ENCODE measurements at places on chromosomes 4 and X.

DNA sequence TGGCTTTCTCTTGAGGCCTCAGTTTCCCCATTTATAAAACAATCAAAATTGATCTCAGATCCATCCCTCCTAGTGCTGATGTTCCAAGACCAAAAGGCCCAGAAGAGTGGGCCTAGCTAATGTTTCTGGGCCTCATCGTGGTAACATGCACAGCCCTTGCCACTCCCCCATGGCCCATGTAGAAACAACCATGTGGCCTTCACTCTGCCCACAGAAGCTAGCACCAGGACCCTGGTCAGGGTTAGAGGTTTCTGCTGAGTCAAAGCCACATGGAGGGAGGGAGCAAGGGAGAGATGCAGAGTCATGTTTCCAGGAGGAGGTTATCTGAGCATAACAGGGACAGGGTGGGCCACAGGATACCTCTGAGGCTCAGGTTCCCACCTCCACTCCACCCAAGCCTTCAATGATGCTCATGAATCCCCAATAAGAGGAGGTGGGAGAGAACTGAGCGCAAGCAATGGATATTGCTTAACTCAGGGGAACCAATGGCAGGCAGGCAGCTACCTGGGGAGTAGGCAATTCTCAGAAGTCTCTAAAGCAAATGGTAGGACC is 16.9 kb downstream of the OTUD5 start:
- DNase-seq, result no peak

DNA sequence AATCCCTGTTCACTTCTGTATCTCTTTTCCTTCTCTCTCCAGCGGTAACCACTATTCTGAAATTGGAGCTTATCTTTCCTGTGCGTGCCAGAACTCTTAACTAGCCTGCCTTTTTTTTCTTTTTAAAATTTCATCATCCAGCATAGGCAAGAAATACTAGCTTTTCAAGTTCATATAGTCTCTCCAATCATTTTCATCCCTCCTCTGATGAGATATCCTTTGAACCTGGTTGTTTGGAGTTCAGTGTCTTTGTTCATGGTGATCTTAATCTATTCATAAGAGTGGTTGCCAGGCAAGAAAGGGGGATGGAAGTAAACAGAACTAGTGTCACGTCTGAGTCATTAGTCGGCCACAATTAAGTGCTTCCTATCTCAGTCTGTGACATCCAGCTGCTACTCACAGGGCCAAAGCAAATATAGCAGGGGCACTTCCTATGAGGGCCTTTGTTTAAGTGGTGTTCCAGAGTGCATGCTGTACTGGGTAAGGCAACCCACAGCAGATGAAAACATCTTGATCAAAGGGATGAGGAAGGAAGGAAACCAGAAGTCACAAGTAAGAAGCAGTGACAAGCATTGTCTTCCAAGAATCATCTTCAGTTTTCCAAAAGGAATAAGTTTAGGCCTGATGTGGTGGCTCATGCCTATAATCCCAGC is 56.4 kb upstream of the XIAP start:
- peak; percentile 30 for DNase-seq

DNA sequence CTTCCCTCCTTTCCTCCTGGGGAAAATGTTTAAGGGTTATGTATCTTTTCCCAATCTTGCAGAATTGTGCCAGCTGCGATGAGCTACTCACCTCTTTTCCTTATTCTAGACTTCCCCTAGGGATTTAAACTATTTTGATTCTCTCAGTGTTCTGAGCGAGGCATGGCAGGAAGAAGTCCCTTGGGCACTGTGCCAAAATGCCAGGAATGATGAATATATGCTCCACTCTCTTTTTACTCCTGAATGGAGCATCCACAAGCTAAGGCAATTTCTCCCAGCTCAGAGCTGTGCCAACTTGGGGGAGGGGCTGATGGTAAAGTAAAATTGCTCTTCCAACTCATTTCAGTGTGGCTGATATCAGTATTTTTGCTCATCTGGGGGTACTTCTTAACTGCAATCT is 4.0 kb upstream of the C4orf17 start:
- DNase-seq, result no peak

GRCh38 chrX:11899091-11899490 is 141.1 kb downstream of the MSL3 start:
- no peak for DNase-seq

- no peak for DNase-seq
Observed at GRCh38 chr4:156800463-156800862, 171.1 kb downstream of the PDGFC start.

DNA sequence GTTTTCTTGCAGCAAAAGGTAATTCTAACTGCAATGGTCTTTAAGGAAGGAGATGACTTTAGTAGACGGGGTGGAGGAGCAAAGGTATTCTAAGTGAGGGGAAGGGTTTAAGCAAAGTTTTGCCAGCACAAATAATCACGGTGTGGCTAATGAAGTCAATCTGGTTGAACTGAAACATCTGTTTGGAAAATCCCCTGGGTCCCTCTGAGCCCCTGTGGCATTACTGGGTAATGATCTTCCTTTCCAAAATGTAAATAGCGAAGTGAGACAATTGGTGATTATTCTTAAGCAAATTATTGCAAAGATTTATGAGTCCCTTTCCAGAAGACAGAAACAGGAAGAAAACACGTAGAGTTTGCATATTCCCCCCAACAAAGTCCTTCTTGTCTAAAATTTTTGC is 47.2 kb downstream of the FGFBP1 start:
- no peak for DNase-seq

All from CD4-positive, alpha-beta T cell treated with Interleukin-17A for 4 hours (primary cell).